Omental fat pad (tissue), 4 donors: ENCODE measurements at places on chromosomes 1 and 21. TPM values are rescaled to one million over a fixed set of nuclear protein-coding genes. Genes with fewer than 3 reads are reported as not detected.
A peak's percentile ranks its signal among the peaks of the same experiment; 100 is the strongest.

Gene MAP3K6
- total RNA-seq, result 129 TPM

Gene LCE6A
- total RNA-seq, result not detected

- DNase-seq, result peak; percentile 16
Measured at GRCh38 chr21:46158666-46159300, 3.4 kb upstream of the FTCD start.

GRCh38 chr1:43706598-43707189 lies 642 bp upstream of the ST3GAL3 start:
- no peak for DNase-seq

GRCh38 chr1:204410688-204411450 lies 748 bp downstream of the PPP1R15B start:
- no peak for DNase-seq

Gene HAO2
- total RNA-seq, result not detected
